MM.1S (cell line): ENCODE measurements at places on chromosomes 5 and 9.

DNA sequence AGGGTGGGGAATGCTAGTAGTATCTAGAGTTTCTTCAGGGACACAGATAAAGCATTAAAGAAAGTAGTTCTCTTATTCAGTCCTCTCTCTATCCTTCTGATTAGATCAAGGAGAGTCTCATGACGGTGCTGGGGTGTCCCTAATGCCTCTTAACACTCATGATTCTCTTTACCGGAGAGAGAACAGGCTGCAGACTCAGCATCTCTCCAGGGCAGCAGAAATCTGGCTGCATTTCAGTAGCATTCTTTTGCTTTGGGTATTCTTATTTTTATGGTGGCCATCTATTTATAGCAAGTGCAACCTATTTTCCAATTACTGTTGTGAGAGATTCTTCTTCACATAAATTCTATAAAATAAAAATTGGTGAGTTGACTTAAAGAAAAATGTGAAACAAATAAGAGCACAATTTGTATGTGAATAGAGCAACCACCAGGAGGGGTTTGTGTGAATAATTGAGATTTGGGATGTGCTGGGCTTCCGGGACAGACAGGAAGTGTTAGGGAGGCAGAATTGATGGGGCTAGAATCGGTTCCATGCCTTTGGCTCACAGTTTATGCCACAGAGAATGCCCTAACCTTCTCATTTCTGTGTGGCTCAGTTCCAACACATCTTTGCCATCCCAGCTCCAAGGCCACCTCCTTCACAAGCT, 23.8 kb upstream of the BOD1 start:
- DNase-seq = no peak

GRCh38 chr9:3826178-3826577, 300.4 kb upstream of the RFX3 start:
- no peak for DNase-seq

DNA sequence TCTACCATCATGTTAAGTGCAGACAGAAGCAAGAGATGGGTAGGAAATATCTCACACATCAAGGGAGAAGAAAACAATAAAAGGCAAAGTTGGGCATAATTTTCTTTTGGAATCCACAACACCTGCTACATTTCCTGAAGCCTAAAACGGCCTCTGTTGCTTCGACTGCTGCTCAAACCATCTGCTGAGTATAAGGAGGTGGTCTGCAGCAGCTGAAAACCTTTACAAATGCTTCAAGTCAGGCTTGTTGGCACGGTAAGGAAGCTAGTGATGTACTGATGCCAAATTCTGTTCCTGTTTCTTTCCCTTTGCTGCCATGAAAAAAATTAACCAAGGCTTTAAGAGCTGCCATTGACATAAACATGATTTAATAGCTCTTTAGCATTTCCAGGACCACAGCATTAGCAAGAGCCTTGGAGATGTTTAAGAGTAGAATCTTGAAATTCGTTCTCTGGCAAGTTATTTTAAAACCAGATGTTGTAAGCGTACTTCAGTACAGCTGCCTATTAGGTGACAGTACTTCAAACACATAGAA, 75.6 kb downstream of the DMRTA1 start:
- no peak for DNase-seq

- no peak for DNase-seq
Measured at GRCh38 chr9:105361873-105362272, 86.0 kb upstream of the FSD1L start.

DNA sequence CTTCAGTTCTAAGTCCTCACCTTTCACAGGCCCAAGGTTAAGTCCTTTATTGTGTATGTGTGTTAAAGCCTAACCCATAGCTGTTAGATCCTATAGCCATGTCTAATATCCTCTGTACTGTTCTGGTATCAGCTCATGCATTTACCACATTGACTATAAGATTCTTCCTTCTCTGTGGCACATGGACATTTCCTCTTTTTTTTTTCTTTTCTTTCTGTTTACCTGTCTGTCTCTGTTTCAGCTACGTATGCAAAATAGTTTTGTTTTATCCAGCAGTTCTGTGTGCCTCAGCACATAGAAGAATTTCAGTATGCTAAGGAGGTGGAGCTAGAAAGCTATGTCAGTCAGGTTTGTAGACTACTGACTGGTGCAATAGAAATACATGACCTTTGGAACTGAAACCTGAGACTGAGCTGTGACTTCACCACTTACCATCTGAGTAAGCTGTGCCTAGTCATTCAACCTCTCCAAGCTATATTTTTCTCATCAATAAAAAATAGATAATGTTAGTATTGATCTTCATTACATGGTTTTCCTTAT, 155.6 kb upstream of the VLDLR start:
- DNase-seq = peak; percentile 96

- no peak for DNase-seq
Measured at GRCh38 chr9:33311953-33312352, 21.6 kb downstream of the NFX1 start.

- DNase-seq = no peak
Measured at GRCh38 chr9:35357826-35358225, 132.1 kb upstream of the RUSC2 start.

GRCh38 chr5:178206166-178207101, 2.1 kb downstream of the HNRNPAB start:
- DNase-seq = no peak

- DNase-seq = peak; percentile 61
Measured at GRCh38 chr9:131276094-131276888, at the start of gene FAM78A. Gene FAM78A (minus strand): TSS chr9:131276510. CDS start chr9:131276179, 331 bp downstream.

DNA sequence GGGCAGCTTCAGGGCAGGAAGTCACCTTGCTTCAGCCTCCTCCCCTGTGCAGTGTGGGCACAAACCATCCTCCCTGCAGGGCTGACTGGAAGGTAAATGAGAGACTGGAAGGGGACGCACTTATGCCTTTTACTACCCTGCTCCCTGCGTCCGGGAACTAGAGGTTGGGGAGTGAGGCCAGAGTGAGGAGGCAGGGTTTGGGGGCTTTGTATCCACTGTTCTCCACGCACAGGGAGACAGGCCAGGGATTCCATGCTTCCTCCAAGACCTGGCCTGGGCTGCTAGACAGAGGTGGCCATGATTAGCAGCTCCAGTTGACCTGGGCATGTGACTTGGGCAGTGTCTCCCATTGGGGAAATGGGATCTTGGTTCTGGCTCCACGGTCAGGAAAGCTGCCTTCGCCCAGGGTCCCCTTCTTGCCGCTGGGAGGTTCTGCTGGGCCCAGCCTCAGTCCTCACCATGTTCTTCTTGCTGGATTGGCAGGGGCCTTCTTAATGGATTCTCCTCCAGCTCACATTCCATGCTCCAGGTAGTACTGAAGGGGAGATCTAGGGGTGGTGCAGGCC, 37.0 kb upstream of the PSD2 start:
- DNase-seq = no peak

GRCh38 chr5:119019501-119019900, 31.2 kb upstream of the DTWD2 start:
- DNase-seq = no peak

DNA sequence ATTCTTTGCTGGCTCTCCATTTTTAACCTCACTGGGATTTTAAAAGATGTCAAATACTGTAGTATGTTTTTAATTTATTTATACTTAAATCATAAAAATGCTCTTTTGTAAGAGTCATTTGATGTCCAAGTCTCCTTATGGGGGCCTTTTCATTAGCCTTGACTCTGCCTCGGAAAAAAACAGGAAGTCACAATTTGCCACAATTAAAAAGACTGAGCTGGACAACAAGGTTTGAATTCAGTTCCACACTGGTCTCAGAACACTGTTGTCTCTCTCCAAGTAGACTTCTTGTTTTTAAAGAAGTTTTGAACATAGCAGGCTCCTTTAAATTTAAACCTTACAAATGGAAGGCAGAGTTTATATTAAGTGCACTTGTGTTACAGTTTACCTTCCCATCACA, 444.2 kb downstream of the ACTL7B start:
- DNase-seq = no peak

DNA sequence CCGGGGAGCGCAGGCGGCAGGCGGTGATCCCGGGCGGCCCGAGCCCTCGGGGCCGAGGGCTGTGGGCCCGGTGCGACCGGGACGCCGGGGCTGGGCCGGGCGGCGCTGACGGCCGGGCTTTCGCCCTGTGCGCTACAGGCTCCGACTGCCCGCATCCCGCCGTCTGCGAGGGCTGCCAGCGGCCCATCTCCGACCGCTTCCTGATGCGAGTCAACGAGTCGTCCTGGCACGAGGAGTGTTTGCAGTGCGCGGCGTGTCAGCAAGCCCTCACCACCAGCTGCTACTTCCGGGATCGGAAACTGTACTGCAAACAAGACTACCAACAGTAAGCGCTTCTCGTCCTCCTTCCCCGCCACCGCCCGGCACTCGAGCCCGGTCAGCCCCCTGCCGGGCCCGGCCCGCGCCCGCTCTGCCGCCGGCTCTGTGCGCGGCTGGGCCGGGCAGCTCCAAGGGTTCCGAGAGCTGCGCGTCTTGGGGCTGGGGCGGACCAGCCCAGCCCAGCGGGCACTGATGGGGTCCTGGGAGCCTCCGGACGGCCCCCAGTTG, 1.6 kb downstream of the LMX1B start:
- no peak for DNase-seq

DNA sequence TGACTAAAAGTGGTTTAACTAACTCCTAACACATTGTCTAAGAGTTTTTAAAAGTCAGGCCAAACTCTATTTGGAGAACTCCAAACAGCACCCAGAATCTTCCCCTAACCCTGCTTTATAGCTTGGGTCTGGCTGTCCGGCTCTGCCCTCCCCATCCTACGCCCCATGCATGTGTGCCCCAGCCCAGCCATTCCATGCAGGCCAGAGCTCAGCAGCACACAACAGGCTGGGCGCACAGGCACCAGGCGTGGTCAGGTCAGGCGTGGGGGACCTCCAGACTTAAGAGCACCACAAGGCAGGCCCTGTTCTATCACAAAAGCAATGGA, 31.1 kb downstream of the SHB start:
- no peak for DNase-seq

- DNase-seq = no peak
Measured at GRCh38 chr5:75558221-75558620, 46.5 kb downstream of the POLK start.

GRCh38 chr9:33446946-33447798, at the start of gene AQP3:
Gene AQP3 (minus strand): TSS chr9:33447593. CDS start chr9:33447530, 63 bp downstream.
- peak; percentile 83 for DNase-seq

DNA sequence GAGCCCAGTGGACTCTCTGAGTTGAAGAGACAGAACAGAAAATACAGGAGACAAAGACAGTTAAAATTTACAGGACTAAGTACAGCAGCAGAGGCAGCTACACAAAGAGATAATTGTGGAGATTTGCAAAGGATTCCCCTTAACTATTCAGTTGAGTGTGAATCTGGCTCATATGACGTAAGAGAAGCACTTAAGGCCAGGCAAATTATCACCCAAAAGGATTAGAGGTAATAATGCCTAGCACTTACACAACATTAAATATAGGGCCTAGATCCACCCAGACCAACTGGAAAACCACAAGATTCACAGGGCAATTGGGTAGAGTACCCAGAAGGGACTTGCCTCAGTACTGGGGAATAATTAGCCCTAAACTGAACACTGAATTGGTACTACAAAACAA, 41.3 kb downstream of the ADAMTS6 start:
- no peak for DNase-seq

DNA sequence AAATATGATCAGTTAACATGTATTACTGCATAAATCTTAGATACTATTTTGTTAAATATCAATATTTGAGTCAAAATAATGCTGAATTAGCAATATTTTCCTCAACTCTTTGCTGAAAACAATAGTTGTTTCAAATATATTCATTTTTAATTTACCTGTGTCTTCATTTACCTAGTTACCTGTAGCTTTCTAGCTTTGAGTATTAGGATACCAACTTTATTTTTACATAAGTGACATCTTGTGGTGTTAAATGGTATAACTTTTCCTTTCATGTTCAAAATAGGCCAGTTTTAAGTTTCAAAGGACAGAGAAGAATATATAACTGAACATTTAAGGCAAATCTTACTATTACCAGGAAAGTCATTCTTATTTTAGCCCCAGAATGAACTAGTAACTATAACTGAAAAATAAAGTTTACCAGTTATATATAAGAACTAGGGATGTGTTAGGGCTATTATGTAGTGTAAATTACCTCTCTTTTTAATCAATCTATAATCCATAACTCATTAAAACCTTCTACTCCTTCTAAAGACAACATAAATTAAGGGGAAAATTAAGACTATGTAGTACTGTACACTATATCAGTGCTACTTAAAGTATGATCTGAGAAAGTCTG, 25.3 kb downstream of the AP3B1 start:
- peak; percentile 14 for DNase-seq

DNA sequence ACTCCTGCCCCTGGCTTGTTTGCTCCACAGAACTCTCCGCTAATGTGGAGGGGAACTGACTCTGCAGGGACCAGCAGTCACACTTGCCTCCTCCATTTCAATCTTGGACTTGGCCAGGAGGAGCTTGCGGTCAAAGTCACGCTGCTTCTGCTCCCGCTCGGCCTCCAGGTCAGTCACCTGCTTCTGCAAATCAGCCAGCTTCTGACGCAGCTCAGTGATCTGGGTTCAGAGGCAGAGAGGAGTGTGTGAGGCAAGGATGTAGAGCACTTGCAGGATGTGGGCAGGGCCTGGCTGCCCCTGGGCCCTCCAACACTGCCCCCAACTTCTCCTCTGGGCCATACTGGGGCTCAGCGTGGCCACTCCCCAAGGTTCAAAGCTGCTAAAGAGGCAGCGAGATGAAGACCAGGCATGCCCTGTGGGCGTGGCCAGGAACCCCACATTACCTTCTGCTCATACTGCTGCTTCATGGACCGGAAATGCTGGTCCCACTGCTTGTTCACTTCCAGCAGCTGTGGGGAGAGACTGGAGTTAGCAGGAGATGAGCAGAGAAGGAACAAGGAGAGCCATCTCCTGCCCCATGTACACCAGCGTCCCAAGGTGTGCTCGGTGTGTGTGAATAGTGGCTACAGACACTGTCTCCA, 22.2 kb downstream of the GPX3 start:
- DNase-seq = no peak

DNA sequence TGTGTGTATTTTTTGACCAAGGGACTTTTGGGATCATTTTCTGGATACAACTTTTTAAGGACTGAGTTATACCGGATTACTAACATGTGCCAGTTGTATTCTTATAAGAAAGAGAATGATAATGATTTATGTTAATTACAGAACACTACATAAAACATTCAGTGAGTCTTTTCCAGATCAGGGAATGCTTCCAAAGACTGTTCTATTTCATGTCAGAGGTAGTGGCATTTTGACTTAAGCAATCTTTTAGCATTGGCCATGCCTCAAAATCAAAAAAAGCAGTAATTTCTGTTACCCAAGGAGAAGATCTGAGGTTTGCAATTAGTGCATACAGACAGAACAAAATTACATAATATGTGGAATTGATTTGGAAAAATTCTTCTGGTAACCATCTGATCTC, 413.0 kb upstream of the CDH9 start:
- DNase-seq = no peak

DNA sequence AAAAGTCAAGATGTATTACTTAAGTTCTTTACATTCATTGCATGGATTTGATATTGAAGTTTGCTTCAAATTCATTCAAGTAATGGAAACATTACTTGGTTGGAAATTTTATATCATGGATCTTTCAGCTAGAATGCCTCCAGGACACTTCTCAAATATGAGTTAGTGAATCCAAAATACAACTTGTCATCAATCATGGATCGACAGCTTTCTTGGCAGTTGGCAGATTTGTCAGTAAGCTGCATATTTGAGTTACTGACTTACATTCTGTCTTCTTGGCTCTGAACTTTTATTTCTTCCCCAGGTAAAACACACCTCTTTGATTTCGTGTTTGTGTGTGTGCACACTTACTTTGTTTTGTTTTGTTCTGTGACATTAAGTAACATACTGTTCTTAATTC, 1171.1 kb downstream of the TAF11L14 start:
- no peak for DNase-seq

- peak; percentile 54 for DNase-seq
Measured at GRCh38 chr9:131762356-131762932, 22.6 kb upstream of the RAPGEF1 start.
